ENCODE measurements at places on chromosomes 12 and 14.
A peak's percentile ranks its signal among the peaks of the same experiment; 100 is the strongest.

- DNase-seq = no peak
Observed at GRCh38 chr12:98449584-98449983, 65.8 kb upstream of the TMPO start.

DNA sequence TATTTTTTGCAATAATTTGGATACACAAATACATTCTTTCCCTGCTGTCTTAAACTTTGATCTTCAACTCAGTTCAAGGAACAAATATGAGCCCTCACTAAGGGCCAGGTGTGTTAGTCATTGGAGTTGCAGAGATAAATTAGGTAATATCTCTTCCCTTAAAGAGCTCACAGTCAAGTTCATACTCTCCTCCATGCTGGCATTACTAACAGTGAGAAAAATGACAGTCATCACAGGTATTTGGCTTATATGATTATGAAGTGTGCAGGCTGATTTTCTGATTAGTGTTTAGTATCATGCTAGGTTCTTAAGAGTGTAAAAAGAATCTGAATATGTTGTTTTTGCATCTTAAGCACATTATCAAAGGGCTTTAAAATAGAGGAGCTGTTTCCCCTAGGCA, 594.7 kb downstream of the CCER1 start:
- no peak for DNase-seq

DNA sequence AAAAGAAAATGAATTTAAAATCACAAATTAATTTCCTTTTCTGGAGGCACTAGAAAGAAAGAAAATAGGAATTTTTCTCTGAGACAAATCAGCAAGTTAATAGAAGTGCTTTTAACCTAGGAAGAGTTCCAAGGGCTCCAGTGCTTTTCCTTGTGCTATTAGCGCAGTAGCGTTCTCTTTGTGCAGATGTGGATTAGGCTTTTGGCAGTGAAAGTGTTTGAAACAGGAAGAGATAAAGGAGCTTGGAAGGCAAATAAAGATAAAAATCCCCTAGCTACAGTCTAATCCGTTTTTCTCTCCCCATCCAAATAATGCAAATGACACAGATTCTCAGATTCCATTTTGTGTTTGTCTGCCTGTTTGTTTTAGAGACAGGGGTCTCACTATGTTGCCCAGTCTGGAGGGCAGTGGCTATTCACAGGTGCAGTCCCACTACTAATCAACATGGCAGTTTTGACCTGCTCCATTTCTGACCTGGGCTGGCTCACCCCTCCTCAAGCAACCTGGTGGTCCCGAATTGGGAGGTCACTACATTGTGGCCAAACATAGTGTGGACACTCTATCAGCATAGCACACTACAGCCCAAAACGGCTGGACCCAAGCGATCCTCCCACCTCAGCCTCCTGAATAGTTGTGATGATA, 166.1 kb downstream of the PAWR start:
- DNase-seq = no peak

GRCh38 chr12:91037276-91037675, 20.5 kb downstream of the KERA start:
- no peak for DNase-seq

DNA sequence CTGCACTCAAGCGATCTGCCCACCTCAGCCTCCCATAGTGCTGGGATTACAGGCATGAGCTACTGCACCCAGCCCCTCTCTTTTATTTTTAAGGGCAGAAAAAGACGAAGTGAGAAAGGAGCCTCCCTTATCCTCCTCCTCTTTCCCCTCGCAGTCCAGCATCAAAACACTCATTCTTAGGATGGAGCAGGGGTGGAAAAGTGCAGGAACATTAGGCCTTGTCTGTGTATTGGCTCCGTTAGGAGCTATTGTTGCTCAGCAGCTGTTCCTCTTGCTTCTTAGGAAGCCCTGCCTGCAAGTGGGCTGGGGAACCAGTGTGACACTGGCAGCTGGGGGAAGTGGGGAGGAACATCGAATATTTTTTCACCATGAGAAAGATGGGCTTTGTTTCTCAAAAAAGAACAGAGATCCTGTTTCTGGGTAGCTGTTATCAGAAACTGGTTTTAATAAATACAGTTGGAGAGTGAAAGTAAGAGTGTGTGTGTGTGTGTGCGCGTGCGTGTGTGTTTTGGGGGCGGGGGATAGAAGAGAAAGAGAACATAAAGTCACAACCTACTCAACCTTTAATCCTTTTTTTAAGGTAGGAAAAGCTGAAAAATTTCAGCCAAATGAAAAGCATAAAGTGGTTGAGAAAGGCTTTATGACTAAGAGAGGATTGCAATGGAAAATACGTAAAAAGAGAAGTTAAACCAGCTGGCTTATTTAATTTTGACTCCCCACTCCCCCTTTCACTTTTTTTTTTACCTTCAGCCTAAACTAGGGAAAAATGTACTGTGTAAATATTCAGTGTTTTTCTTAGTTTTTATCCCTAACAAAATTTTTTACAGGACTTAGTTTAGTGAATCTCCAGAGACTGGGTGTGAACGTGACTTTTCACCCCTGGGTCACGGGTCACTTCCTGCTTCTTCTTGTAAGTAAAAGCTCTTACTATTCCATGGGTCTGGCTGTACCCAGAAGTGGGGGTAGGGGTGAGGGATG, 197.2 kb upstream of the PLEKHG7 start:
- DNase-seq = no peak

GRCh38 chr12:24444634-24445033, 495.2 kb upstream of the SOX5 start:
- no peak for DNase-seq

DNA sequence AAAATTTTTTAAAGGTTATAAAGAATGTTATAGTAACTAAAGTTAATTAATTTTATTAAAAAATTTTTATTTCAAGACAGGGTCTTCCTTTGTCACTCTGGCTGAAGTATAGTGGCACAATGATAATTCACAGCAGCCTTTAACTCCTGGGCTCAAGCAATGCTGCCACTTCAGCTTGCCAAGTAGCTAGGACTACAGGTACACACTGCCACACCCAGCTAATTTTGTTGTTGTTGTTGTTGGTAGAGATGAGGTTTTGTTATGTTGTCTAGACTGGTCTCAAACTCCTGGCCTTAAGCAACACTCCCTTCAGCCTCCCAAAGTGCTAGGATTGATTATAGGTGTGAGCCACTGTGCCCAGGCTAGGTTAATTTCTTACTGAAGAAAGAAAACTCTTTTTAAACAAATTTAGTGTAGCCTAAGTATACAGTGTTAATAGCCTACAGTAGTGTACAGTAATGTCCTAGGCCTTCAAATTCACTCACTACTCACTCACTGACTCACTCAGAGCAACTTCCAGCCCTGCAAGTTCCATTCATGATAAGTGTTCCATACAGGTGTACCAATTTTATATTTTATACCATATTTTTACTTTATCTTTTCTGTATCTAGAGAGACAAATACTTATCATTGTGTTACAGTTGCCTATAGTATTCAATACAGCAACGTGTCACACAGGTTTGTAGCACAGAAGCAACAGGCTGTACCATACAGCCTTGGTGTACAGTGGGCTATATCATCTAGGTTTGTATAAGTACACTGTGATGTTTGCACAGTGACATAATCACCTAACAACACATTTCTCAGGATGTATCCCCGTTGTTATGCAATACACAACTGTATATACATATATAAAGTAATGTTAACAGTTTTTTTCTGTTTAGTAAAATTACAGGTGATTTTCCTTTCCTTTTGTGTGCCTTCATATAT, 24.7 kb upstream of the DNAAF2 start:
- no peak for DNase-seq

GRCh38 chr12:104536841-104537240, 80.1 kb downstream of the CHST11 start:
- no peak for DNase-seq

DNA sequence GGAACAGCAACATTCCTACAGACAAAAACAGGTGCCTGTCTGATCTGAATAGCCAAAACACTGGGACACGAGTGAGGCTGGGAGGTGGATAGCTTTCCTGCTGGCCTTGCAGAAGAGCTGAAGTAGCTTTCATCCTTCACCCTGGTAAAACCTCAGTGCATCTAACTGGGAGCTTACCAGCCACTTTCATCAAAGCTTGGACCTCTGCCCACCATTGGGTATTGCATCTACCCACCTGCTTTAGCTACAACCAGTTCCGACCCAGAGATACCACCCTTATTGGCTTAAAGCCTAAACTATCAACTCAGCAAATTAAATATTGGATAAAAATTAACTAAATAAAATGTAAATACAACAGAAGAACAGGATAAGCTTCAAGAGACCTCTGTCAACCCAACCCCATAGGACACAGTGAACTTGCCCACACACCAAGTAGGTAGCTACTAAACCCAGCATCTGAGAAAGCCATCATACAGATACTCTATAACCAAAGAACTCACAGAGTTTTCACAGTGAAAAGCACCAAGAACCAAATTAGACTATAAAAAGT, 866.3 kb downstream of the FSCB start:
- DNase-seq = no peak

GRCh38 chr14:100487304-100487703, 99.9 kb downstream of the BEGAIN start:
- no peak for DNase-seq

DNA sequence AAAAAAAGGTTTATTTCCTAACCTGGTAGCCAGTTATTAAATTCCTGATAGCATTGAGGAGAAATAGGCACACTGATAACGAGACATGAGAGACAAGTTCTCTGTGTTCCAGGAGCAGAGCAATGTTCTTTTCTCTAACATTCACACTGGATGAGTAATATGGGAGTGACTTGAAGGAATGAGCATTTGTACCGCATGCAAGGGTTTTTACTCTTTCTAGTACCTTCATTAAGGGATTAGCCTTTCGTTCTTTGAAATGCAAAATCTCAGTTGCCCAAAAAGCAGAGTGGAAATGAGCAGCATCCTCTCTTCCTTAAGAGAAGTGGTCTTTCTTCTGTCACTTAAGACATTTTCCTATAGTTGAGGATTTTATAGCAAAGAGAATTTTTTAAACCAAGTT, 54.7 kb downstream of the FGD4 start:
- no peak for DNase-seq

DNA sequence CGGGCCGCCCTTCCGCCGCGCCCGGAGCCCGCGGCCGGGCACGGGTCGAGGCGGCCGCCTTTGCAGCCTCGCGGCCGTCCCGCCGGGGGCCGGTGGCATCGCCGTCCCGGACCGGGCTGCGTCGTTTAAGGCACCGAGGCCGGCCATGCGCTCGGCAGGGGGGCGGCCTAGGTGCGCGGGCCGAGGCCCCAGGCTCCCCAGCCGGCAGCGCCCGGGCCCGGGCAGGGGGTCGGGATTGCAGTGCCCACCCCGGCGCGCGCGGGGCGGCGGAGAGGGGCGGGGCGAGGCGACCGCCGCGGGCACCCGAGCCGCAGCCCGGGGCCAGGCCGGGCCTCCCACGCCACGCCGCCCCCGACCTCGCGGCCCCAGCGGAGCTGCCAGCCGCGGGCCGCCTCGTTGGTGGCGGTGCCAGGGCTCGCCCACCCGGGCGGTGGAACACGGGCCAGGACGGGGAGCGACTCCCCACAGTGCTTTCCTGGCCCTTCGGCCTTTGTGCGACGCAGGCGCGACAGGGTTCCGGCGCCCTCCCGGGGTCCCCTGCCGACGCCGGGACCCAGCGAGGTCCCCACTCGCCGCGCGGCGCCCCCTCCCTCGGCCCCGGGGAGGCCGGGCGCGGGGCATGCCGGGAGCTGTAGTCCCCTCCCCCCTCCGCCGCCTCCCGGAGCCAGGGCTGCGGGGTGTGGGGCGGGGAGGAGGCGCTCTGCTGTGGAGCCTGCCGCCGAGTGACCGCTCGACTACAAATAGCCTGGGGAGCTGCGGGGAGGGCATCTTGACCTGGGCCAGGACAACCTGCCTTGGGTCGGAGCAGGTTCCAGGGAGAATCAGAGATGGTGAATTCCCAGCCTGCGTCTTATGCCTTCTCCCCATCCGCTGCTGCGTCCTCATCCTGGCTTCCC, 769 bp downstream of the FKBP4 start:
- DNase-seq = peak; percentile 83

DNA sequence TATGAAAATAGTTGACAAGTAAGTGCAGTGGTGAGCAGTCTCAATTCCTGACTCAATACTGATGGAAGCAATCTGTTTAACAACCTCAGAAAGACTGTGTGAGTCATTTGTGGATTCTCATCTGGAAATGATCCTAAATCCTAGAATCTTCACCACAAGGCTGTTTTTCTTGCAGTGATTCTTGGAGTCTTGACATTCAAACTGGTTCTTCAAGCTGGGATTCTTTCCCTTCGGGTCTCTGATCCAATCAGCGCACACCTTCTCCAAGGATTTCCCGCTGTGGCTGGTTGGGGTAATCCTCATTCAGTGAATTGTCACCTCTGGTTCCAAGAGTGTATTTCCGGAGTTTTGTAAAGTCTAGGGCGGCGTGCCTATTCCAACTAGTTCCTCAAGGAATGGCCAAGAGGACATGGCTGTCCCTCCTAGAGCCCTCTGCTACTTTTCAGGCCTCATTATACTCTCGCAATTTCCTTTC, 37.7 kb upstream of the FOXJ2 start:
- DNase-seq = no peak

DNA sequence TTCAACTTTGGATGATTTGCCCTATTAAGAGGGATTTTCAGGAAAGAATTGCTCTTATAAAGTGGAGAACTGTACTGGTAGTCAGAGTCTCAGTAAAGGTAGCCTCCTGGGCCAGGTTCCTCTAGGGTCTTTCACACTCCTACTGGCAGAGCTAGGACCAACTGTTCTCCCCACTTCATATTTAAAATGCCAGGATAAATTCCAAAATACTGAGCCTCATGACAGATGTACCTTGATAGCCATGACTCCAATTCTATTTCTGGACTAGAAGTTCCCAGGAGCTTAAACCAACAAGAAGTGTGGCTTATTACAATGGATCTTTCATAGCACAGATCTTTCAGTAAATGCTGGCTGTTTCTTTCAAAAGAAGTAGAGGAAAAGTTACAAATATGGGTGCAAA, 126.5 kb downstream of the C12orf75 start:
- no peak for DNase-seq

DNA sequence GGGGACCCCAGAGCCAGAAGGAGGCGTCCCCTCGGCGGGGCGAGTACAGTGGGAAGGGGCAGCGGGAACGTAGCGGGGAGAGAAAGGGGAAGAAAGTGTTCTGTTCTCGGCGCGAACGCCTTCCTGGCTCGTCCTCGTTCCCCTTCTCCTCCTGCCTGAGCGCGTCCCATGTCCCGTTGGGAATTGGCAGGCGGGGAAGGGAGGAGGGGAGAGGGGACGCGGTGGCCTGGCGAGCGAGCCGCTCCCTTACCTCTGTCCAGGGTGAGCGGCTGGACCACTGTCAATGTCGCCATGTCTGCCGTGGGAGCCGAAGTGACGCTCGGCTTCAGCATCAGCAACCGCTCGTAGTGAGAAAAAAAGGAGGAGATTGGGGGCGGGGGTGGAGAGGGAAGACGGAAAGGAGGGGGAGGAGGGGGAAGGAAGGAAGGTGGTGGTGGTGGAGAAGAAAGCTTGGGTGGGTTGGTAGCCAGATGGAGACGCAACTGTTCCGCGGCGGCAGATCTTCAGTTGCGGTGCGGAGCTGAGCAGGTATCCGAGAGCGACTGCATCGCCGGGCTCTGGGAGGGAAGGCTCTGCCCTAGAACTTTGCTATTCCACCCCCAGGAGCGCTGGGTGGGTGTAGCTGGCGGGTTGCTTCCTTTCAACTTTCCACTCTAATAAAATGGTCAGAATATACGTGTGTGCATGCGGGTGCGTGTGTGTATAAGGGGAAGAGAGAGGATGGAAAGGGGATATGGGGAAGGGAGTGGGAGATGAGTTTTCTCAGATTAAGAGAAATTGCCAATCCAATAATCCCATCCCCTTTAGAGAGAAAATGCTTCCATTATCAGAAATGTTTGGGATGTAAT, at the start of gene LIN7A:
LIN7A (minus strand) TSS at position 544 of the 848 bp plus-strand sequence; CDS start at position 332, 212 bp downstream.
- DNase-seq = peak; percentile 70
